ENCODE measurements at places on chromosomes 4 and X. TPM values are rescaled to one million over a fixed set of nuclear protein-coding genes. Genes with fewer than 3 reads are reported as not detected.

MAGEA2 gene
- polyA plus RNA-seq: not detected

AWAT2 gene
- polyA plus RNA-seq: not detected

GRID2 gene
- 452 TPM for polyA plus RNA-seq

C4orf33 gene
- 38.4 TPM for polyA plus RNA-seq

HHIP gene
- polyA plus RNA-seq: 1.1 TPM

Data from Purkinje cell (primary cell).